ENCODE measurements at places on chromosomes 6 and 20.
A peak's percentile ranks its signal among the peaks of the same experiment; 100 is the strongest.

DNA sequence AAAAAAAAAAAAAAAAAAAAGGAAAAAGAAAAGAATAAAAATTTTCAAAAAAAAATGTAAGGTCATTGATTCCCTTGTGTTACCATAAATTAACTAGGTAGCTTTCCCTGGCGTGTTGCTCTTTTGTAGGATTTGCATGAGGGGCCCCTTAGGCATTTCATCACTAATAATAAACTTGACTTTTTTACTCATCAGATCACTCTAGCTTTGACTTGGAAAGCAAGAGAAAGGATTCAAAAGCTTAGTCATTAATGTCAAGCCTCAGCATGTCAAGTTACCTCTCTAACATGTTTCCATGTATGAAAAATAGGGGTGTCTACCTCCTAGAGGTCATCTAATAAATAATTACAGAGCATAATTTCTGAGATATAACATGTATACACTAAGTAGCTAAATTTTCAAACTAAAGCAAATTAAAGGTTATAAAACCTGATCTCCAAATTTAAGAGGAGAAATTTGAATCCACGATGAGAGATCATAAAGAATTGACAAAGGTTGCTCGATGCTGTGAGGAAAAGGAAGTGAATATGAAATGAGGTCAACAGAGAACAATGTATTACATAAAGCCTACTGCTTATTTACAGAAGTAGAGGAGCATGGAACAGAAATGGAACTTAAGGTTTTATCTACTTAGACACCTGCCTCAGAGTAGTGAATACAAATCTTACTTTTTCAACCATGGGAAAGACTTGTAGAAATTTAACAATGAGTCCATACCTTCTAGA, 86.8 kb downstream of the ARHGAP18 start:
- DNase-seq: no peak

- no peak for DNase-seq
These were observed 249.0 kb downstream of the UTRN start for GRCh38 chr6:144534180-144534579.

GRCh38 chr6:30947231-30947630, 6.5 kb downstream of the MUCL3 start:
- DNase-seq: no peak

DNA sequence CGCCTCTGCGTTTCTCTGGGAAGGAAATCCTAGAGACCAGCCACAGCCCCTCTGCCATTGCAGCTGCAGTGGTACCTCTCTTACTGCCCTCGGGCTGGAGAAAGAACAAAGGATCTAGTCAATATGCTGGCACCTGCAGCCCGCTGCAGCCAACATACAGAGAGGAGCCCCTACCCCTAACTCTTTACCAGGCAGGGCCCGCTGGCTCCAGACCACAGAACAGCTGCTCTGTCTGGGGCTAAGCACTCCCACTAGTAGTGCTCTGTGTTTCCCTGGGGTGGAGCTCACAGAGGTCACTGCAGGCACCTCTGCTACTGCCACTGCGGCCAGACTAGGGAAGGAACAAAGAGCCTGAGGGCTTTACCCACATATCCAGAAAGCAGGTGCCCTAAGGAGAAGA, 93.8 kb upstream of the IMPG1 start:
- DNase-seq: no peak

GRCh38 chr20:833121-833449, 430 bp upstream of the FAM110A start:
- no peak for DNase-seq

GRCh38 chr6:168381726-168382458, 59.1 kb upstream of the SMOC2 start:
- DNase-seq: no peak

GRCh38 chr6:169131390-169131789, 122.3 kb downstream of the THBS2 start:
- no peak for DNase-seq

- no peak for DNase-seq
These were observed 52.7 kb downstream of the TRAF3IP2 start for GRCh38 chr6:111552958-111553357.

DNA sequence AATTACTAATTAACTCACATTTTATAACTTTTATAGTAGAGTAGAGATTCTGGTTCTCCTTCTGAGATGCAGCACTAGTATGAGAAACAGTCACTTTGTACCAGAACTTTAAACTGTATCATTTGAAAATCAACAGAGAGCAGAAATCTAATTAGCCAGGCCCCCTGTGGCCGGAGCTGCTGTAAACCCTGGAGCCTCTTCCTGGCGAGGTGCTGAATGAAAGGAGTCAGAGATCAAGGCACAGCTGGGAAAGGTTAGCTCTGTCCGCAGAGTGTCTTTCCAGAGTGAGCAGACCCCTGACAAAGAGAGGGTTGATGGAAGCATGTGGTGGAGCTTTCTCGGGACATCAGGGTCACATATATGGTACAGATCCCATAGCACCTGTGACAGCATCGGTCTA, 703.8 kb downstream of the RFPL4B start:
- no peak for DNase-seq

DNA sequence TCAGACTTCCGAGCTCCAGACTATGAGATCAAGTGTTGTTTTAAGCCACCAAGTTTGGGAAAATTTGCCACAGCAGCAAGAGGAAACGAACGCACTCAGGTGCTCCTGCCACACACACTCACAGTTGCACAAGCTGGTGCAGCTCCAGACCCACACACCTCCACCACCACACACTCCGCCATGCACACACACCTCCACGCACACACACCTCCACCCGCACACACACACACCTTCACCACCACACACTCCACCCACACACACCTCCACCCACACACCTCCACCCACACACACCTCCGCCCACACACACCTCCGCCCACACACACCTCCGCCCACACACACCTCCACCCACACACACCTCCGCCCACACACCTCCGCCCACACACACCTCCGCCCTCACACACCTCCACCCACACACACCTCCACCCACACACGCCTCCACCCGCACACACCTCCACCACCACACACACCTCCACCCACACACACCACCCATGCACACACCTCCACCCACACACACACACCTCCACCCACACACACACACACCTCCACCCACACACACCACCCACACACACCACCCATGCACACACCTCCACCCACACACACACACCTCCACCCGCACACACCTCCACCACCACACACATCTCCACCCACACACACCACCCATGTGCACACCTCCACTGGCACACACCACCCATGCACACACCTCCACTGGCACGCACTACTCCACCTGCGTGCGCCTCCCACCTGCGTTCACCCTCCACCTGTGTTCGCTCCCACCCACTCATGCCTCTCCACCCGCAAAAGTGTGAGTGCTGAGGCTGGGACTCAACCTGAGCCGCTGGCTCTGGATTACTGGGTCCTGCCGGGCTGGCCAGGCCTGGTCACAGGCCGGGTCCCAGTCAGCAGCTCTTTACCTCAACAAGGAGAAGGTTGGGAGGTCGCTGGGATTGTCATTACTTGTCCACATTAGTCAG, 175.6 kb downstream of the BMP7 start:
- DNase-seq: no peak

DNA sequence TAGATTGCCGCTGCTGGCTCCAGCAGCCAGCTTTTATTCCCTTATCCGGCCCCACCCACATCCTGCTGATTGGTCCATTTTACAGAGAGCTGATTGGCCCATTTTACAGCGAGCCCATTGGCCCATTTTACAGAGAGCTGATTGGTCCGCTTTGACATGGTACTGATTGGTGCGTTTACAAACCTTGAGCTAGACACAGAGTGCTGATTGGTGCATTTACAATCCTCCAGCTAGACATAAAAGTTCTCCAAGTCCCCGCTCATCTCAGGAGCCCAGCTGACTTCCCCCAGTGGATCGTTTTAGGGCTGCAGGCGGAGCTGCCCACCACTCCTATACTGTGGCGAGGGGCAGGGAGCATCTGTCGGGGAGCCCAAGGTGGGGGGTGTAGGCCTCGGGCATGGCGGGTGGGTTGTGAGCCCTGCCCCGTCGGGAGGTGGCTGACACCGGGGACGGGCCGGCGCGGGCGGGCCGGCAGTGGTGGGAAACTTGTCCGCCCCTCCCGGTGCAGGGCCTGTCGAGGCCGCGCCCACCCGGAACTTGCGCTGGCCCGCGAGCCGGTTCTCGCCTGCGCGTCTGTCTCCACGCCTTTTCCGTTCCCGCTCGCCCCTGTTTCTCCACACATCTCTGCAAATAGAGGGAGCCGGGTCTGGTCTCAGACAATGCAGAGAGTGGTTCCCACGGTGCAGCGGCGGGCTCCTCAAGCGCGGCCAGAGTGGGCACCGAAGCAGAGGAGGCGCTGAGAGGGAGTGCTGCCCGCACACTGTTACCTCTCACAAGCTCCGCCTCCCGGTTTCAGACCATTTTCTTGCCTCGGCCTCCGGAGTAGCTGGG, 86.1 kb upstream of the STMND1 start:
- DNase-seq: no peak

- no peak for DNase-seq
These were observed 5.5 kb downstream of the ADRM1 start for GRCh38 chr20:62308102-62308822.

- peak; percentile 85 for DNase-seq
These were observed at the start of gene DPM1 for GRCh38 chr20:50957798-50958614. Gene DPM1 (minus strand): TSS chr20:50958532. CDS start chr20:50958523, 9 bp downstream.

- no peak for DNase-seq
These were observed 17.2 kb upstream of the PLN start for GRCh38 chr6:118530942-118531341.

Data from GM20000 (cell line).